ENCODE measurements at places on chromosomes 12 and 14. TPM values are rescaled to one million over a fixed set of nuclear protein-coding genes. Genes with fewer than 3 reads are reported as not detected.

DNA sequence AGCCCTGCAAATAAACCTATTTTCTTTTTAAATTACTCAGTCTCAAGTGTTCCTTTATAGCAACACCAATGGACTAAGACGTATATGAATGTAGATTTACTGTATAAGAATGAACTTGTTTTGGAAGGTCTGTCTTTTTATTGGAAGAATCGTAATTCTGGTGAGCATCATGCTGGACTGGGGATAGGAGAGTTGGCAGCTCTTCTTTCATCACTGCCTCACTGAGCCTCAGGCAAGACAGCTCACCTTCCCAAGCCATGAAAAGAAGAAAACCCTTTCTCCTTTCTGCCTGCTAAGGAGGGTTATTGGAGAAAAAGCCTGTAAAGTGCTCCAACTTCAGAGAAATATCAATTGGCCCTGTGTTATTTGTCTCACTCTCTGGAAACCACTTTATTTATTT, 9.1 kb upstream of the RNF34 start:
- H3K27me3 ChIP-seq: no peaks in the 10 kb centered on the region
- H3K4me1 ChIP-seq: peaks cover 28% of the 10 kb centered on the region
- H3K27ac ChIP-seq: no peak overlapping the region
- no peak overlapping the region for H3K4me3 ChIP-seq
- DNase-seq: peak; percentile 8

GRCh38 chr12:94165138-94165537, 16.8 kb downstream of the PLXNC1 start:
- no peaks in the 10 kb centered on the region for H3K36me3 ChIP-seq
- peaks cover 7% of the 10 kb centered on the region for H3K4me1 ChIP-seq

Gene RHEBL1
- not detected for total RNA-seq

GRCh38 chr12:69844836-69845235, 19.8 kb downstream of the MYRFL start:
- H3K27me3 ChIP-seq: no peaks in the 10 kb centered on the region
- no peak overlapping the region for H3K4me3 ChIP-seq
- no peak overlapping the region for H3K27ac ChIP-seq
- DNase-seq: no peak

DNA sequence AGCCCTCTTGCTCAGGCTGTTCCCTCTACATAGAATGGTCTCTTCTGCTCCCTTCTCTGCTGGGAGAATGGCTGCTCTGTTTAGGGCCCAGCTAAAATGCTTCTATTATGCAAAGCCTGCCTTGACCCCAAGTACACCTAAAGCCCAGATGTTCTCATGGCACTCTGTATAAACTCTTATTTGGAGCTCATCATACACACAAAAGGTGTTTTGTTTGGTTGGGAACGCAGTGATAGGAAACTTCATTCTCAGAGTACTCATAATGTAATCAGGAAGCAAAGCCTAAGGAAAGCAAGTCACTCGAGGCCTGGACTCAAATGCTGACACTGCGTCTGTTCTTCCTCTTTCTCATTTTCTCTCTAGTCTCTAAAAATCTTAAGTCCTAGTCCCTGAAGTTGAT, 38.2 kb upstream of the SYCP3 start:
- H3K27me3 ChIP-seq: no peaks in the 10 kb centered on the region
- H3K4me3 ChIP-seq: no peak overlapping the region
- H3K4me1 ChIP-seq: peaks cover 33% of the 10 kb centered on the region
- DNase-seq: no peak
- H3K27ac ChIP-seq: no peak overlapping the region
- H3K36me3 ChIP-seq: peaks cover 11% of the 10 kb centered on the region

DNA sequence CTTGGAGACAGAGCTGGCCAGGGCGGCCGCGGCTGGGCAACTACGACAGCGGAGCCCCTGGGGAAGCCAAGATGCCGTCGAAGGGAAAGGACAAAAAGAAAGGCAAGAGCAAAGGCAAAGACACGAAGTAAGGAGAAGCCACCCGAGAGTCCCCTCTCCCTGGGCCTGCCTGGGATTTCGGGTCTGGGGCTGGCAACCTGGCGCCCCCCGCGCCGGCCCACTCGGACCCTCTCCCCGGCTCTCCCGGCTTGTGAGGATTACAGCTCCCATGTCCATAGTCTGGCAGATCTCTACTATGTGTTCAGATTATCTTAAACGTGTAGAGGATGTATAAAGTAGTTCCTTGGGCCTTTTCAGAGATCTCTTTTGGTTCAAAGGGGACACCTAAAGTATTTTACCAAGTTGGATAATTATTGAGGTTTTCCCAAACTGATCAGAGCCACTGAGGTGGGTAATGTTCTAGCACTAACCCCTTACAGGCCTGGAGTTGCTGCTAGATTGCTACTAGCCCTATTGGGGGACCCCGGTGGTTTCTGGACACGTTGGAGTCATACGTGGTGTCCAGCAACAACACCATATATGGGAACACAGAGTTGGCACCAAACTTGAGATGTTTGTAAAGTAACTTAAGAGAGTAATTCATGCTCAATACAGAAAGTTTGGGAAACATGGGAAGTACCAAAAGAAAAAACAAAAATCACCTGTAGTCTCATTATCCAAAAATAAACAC, 424 bp downstream of the BBOF1 start:
- peak overlapping the region; percentile 93 for H3K4me3 ChIP-seq
- peaks cover 20% of the 10 kb centered on the region for H3K4me1 ChIP-seq
- H3K36me3 ChIP-seq: no peaks in the 10 kb centered on the region
- no peaks in the 10 kb centered on the region for H3K27me3 ChIP-seq
- H3K27ac ChIP-seq: peak overlapping the region; percentile 93
- DNase-seq: peak; percentile 29

Gene WIF1
- not detected for total RNA-seq

Gene LRRK2
- 1.2 TPM for total RNA-seq

GRCh38 chr14:101179691-101180211, 276.2 kb upstream of the RTL1 start:
- no peak for DNase-seq
- H3K4me1 ChIP-seq: no peaks in the 10 kb centered on the region
- no peak overlapping the region for H3K27ac ChIP-seq
- no peak overlapping the region for H3K4me3 ChIP-seq

Gene METTL3
- total RNA-seq: 27.5 TPM

- no peak overlapping the region for H3K4me3 ChIP-seq
- no peak overlapping the region for H3K27ac ChIP-seq
- peaks cover 4% of the 10 kb centered on the region for H3K4me1 ChIP-seq
- H3K36me3 ChIP-seq: no peaks in the 10 kb centered on the region
- H3K27me3 ChIP-seq: no peaks in the 10 kb centered on the region
- DNase-seq: no peak
These were observed 48.4 kb downstream of the ATL1 start for GRCh38 chr14:50608302-50608851.

All from HFFc6 (cell line).